ENCODE measurements at places on chromosomes 12 and 14. TPM values are rescaled to one million over a fixed set of nuclear protein-coding genes. Genes with fewer than 3 reads are reported as not detected.

DNA sequence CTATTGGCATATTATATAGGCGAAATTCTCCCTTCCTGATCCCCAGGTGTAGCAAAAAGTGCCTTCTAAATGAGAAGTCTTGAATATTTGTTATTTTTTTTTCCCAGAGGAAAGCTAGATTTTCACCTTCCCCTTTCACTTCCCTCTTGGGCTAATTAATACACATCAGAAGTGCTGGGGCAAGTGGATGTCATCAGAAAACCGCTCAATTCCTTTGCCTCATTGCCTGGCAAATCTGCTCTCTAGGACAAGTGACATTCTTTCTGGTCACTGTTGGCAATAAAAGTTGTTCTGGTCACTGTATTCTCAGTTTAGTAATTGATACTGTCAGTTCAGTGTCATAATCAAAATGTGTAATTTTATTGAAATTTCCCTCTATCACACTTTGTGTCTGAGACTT is 174.5 kb downstream of the ETNK1 start:
- no peak for DNase-seq
- H3K36me3 ChIP-seq: no peaks in the 10 kb centered on the region
- H3K4me1 ChIP-seq: no peaks in the 10 kb centered on the region
- no peak overlapping the region for H3K27ac ChIP-seq
- no peaks in the 10 kb centered on the region for H3K27me3 ChIP-seq

DNA sequence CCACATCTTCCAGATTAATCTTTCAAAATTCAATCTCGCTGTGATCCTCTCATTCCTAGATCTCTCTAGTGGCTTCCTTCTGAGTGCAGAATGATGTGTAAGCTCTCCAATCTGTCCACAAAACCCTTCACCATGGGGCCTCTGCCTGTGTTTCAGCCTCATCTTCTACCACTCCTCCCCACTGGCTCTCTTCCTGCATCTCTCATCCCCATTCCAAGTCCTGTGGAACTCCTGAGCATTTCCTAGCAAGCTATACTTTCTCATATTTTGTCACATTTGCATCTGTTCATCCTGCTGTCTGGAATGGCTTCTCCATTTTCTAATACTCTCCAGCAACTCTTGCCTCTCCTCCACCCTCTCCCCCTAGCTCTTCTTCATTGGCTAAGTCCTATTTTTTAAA is 242.0 kb upstream of the DAAM1 start:
- peaks cover 24% of the 10 kb centered on the region for H3K4me1 ChIP-seq
- no peak overlapping the region for H3K27ac ChIP-seq
- H3K36me3 ChIP-seq: no peaks in the 10 kb centered on the region
- H3K27me3 ChIP-seq: no peaks in the 10 kb centered on the region
- H3K4me3 ChIP-seq: no peak overlapping the region

- H3K27ac ChIP-seq: no peak overlapping the region
- H3K4me3 ChIP-seq: no peak overlapping the region
- DNase-seq: no peak
- no peaks in the 10 kb centered on the region for H3K27me3 ChIP-seq
Observed at GRCh38 chr14:99447739-99448138, 32.9 kb downstream of the SETD3 start.

GRCh38 chr12:104131609-104132008 is 6.4 kb downstream of the NFYB start:
- no peak for DNase-seq
- H3K36me3 ChIP-seq: peaks cover 12% of the 10 kb centered on the region
- peaks cover 26% of the 10 kb centered on the region for H3K4me1 ChIP-seq
- H3K27ac ChIP-seq: no peak overlapping the region

GRCh38 chr12:85920324-85920947 is 46.3 kb downstream of the NTS start:
- no peak overlapping the region for H3K27ac ChIP-seq
- H3K36me3 ChIP-seq: no peaks in the 10 kb centered on the region
- H3K4me3 ChIP-seq: no peak overlapping the region
- H3K27me3 ChIP-seq: no peaks in the 10 kb centered on the region

GRCh38 chr14:71534506-71534905 is 397.7 kb upstream of the RGS6 start:
- H3K4me1 ChIP-seq: peaks cover 21% of the 10 kb centered on the region
- no peak for DNase-seq
- H3K36me3 ChIP-seq: peaks cover 14% of the 10 kb centered on the region
- H3K27ac ChIP-seq: no peak overlapping the region
- no peak overlapping the region for H3K4me3 ChIP-seq

DNA sequence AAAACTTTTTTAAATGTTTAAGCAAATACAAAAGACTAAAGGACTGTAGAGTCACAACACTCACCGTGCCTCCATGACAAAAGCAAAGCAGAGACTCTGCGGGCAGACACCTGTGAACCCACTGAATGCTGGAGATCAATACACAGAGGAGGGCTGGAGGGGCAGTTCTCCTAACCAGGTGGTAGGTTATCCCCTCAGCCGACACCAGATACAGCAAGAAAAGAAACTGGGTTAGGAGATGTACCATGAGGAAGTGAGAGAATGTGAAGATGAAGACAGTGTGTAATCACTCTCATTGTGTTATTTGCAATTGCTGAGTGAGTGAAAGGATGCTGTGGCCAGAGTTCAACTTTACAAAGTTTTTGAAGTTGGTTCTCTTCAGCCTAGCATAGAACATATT is 480.3 kb downstream of the BCL11B start:
- no peak overlapping the region for H3K4me3 ChIP-seq
- no peak for DNase-seq
- peaks cover 7% of the 10 kb centered on the region for H3K27me3 ChIP-seq
- H3K36me3 ChIP-seq: no peaks in the 10 kb centered on the region
- H3K27ac ChIP-seq: no peak overlapping the region

DNA sequence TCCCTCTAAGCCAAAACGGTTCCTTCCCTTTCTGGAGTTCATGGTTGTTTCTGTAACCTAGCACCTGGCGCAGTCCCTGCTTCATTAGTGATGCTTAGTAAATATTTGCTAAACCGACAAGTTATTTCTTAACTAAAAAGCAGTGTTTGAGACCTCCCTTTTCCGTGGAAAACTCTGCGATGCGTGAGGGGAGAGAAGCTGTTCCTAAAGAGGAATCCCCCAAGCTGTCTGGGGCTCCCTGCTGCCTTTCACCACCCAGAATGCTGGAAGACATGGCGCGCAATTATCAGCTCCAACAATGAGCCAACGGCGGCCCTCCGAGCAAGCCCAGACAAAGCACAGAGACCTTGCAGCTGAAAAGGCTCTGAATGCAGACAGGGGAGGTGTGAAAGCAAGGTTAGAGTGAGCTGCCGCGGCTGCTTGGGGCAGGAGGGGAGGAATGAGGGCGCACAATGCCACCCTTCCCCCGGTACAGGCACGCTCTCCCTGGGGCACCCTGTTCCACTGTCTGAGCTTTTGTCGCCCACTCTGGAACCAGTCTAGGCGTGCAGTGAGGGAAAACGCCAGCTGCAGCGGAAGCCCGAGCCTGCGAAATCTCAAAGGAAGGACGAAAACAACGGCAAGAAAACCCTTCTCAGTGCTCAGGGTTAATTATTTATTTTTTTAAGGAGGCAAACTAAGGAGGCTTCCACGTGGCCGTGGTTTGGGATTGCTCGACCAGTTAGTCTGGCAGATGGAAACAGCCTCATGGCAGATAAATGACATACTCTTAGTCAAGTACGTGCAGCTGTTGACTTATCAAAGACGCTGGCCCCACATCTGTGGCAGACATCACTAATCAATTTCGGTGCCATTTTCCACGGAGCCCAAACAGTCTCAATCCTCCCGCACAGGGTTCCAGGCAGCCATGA is 66.3 kb downstream of the RBM19 start:
- H3K27ac ChIP-seq: peak overlapping the region; percentile 98
- DNase-seq: peak; percentile 19
- peak overlapping the region; percentile 72 for H3K4me3 ChIP-seq
- peaks cover 7% of the 10 kb centered on the region for H3K36me3 ChIP-seq
- H3K27me3 ChIP-seq: no peaks in the 10 kb centered on the region

- H3K36me3 ChIP-seq: peaks cover 2% of the 10 kb centered on the region
- no peak for DNase-seq
- H3K4me1 ChIP-seq: peaks cover 21% of the 10 kb centered on the region
- H3K27ac ChIP-seq: no peak overlapping the region
- H3K4me3 ChIP-seq: no peak overlapping the region
- H3K27me3 ChIP-seq: peaks cover 26% of the 10 kb centered on the region
Observed at GRCh38 chr14:59632381-59632780, 55.8 kb upstream of the CCDC175 start.

Gene SSPN
- total RNA-seq: 2.1 TPM

Gene CLEC2A
- total RNA-seq: not detected

Gene PACS2
- 193 TPM for total RNA-seq

Gene CYP46A1
- total RNA-seq: 2.9 TPM
